ENCODE measurements at places on chromosomes 6 and 20.

GRCh38 chr6:126307849-126308248 is 32.1 kb upstream of the CENPW start:
- no peak for DNase-seq

- no peak for DNase-seq
Observed at GRCh38 chr6:158287047-158287446, 25.2 kb upstream of the TULP4 start.

DNA sequence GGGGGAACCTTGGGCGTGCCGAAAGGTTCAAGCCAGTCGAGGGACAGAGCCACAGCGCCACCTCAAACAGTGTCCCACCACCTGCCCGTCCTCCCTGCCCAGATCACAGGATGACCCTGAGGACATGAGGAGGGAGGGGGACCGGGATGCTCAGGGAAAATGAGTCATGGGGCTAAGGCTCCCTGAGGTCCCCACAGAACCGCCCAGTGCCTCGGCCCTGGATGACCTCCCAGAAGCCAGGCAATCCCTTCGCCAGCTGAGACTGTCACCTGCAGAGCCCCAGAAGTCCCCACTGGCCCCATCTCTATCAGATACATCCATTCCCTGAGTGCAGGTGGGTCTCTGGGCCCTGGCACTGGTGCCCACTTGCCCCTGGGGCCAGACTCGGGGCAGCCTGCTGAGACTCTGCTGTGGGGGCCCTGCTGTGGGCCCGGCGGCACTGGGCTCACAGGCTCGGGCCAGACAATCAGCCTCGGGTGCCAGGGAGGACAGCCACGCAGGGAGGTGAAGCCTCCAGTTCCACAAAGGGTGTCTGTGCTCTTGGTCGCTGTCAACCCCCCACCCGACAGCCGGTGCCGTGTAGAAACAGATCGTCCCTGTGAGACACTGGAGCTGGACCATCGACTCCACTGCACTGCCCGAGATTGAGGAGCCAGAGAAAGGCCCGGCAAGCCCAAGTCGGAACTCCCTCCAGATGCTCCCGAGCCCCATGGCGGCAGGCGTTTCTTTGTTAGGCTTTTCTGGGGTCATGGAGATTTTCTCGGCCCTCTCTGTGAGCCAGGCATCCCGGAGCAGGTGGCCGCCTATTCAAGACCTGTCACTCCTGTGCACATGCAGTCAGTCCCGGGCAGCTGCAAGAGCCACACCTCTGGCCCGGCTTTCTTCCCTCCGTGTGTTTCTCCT is 26.1 kb downstream of the PXDC1 start:
- no peak for DNase-seq

DNA sequence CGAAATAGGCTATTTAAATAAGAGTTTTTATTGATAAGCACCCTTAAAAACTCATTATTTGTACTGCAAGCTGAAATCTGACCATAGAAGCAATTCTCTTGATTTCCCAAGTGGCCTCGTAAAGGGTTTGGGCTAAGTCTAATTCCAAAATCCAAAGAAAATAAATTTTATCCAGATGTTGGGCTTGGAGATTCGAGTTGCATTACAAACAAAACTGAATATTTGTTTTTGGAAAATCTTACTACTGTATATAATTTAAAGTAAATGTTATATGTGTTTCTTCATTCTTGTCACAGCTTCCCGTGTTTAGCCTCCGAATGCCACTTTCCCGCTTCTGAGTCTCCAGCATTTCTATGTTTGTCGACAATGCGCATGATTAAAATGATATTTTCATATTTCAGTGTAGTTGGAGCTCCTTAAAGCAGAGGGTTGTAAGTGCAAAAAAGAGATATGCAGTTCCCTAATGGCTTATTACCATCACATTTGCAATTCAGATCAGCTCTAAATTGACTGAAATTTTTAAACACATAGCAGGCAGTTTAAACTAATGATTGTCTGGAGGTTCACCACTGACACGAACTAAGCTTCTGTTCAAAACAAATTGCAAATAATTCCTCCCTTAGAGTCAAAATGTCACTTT is 47.0 kb downstream of the PRL start:
- DNase-seq, result no peak

Data from cortex of kidney (tissue), 1 donor.